Stimulated activated CD8-positive, alpha-beta memory T cell treated with anti-CD3 and anti-CD28 coated beads, Interleukin-4, amount 100 ng/mL, for 1 hour (primary cell): ENCODE measurements at places on chromosomes 1 and 21.

GRCh38 chr1:60753036-60753900 is 329.1 kb upstream of the NFIA start:
- no peak for DNase-seq

DNA sequence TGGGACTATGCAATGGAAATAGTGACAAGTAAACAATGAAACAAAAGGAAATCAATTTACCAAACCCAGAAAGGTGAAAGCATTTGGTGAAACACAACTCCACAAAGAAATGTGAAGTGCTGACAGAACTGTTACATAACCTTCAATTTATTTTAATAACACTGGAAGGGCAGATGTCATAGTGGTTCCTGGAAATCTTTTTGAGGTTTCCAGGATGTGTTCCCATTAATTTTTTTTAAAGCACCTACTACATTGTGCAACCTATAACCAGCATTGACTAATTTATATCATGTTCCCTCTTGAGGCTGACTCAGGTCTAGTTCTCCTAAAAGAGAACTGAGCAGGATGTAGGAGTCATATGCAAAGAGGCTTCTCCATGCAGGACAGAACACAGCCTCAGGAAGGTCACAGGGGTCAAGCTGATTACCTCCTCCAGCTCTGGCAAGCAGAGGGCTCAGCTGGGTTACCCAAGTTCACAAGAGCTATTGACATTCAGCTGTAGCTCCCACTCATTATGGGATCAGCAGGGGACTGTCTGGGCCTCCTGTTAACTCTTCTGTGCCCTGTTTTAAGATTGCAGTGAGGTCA is 157.1 kb upstream of the NRIP1 start:
- DNase-seq = no peak

- DNase-seq = no peak
These were observed 7.3 kb downstream of the FTCD start for GRCh38 chr21:46148106-46148505.

GRCh38 chr1:22330092-22330759 is 121.4 kb upstream of the ZBTB40 start:
- no peak for DNase-seq

GRCh38 chr1:171948511-171948910 is 107.2 kb downstream of the DNM3 start:
- DNase-seq = no peak

DNA sequence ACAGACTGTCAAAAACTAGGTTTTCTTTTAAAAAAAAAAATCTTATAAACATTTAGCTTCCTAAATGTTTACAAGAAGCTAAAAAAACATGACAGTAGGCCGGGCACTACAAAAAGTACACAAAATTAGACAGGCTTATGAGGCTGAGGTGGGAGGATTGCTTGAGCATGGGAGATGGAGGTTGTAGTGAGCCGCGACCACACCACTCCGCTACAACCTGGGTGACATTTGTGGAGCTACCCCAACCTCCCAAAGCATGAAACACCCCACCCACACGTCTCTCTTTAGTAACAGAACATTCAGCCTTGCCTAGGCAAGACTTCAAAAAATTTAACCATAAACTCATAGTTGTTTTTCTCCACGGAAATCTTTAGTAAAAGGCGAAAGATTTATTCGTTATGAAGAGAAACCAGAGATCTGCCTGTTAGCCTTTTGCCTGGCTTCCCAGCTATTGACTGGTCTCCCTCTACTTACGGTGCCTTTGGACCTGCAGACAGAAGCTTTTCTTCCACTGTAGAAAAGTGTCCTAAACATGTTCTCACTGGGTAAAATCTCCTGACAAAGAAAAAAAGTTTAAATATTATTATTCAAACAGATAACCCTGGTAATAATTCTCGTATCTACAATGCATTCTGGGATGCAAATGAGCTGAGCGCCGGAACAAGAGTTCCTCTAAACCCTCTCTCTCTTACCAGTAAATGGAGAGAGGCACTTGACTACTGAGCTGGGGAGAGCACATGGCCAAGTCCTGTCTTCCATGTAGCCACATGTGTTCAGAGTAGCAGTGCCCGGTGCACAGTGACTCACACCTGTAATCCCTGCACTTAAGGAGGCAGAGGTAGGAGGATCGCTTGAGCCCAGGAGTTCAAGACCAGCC is 9.2 kb downstream of the RNU5D-1 start:
- DNase-seq = no peak

DNA sequence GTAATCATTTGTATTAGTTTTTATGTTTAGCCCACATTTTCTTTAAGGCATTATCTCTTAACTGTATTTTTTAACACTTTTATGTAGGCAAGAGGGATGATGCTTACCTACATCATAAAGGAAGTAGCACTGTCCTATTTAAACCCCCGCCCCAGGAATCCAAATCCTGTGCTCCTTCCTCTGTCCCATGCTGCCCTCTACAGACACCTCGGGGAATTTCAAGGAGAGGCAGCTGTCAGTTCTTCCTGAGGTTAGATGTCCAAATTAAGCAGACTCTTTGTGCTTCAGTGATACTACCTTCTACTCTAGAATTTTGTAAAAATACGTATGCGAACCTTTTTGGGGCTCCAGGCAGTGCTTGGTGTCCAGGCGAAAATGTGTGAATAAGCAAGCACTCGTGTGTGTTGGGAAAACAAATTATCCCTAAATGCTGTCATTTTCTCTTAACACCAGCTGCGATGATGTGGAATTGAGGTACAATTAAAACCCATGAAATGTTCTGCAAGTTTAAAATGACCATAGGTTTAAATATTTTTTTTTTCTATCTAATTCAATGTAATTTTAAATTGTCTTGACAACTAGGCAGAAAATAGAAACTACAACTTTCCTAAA is 19.2 kb downstream of the CRCT1 start:
- DNase-seq = no peak

- DNase-seq = no peak
These were observed 443.0 kb downstream of the PTPRU start for GRCh38 chr1:29679316-29679715.

GRCh38 chr1:159055181-159055641 is 21.4 kb downstream of the AIM2 start:
- no peak for DNase-seq

DNA sequence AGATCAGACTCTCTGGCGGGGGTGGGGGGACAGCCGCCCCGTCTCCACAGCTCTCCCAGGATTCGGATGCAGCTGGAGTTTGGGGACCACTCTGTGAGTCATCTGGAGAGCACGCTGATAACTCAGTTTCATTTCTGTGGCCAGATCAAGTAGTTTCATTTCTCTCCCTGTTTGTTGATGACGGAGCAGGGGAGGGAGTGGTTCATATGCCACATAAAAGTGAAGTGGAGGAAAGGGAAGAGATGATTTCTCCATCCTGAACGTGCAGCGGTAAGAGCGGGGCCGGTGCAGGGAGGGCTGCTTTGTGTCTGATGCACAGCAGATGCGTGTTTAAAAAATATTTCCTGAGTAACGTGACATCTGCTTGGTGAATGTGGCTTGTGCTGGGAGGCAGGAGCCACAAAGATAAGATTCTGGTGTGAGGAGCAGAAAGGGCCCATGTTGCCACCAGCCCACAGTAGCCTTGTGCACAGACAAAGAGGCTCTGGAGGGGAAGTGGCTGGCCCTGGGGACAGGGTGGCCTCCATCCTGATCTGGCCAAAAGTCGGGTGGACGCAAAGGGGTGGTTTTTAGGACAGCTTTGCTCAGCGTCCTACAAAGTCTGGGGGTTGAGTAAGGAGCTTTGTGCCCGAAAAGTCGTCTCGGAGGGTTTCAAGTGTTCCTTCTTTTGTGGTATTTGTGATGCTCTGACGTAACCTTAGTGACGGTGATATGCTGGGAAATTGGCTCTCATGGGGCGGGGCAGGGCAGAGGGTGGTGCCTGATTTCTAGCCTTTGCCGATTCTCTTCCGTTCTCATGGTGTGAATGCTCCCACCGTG is at the start of gene MX2:
MX2 (plus strand) TSS at position 242 of the 819 bp plus-strand sequence. CDS start 14,880 bp downstream, outside the sequence.
- peak; percentile 65 for DNase-seq

- no peak for DNase-seq
These were observed 17.4 kb upstream of the MYOG start for GRCh38 chr1:203103216-203103615.

GRCh38 chr1:29282924-29283803 is 46.8 kb downstream of the PTPRU start:
- no peak for DNase-seq

GRCh38 chr1:210098356-210098755 is 134.2 kb upstream of the SERTAD4 start:
- no peak for DNase-seq

GRCh38 chr1:24764439-24764838 is 19.2 kb downstream of the CLIC4 start:
- DNase-seq = no peak

- DNase-seq = no peak
These were observed 92.9 kb downstream of the HS2ST1 start for GRCh38 chr1:87007323-87007722.

DNA sequence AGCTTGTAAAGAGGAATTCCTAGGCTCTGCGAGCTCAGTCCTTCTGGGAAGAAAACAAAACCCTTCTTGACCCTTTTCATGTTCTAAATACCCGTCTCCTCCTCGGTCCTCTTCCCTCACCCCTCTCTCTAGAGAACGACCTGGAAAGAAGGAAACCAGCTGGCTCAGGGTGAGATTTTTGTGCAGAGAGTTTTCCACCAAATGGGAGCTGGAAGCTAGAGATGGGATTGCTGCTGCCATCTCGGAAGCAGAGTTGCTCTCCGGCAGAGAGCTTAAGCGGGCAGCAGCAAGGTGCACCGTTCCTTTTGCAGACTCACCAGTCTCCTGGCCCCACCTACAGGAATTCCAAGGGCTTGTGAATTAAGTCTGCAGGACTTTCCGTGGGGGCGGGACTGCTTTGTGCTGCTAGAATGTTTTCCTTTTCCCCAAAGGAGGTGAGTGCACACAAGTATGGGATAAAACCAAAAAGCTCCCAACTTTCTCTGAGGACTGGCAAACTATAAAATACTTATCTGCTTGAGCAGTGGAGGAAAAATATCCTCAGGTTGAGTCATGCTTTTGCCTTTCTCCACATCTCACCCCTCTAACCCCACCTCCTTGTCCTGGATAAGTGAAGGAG is 29.1 kb upstream of the KIAA0040 start:
- no peak for DNase-seq

DNA sequence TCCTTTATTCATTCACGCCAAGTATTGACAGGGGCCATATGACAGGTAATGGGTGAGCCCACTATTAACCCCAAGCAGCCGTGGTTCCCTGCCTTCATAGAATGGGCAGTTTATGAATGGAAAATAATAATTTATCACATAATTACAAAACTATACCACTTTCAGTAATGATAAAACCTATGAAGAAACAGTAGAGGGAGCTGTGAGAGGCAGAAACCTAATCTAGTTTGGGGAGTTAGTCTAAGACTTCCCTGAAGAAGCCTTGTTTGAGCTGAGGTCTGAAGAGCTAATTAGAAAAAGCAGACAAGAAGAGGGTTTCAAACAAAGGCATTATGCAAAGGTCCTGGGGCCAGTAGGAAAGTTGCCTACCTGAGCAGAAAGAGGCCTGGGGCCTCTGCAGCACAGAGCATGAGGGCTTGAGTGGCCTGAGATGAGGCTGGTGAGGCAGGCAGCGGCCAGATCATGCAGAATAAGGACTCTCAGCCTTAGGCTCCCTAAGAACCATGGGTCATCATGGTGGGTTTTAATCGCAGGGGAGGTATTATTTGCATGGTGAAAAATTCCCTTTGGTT is 142.8 kb downstream of the ATG4C start:
- no peak for DNase-seq

- DNase-seq = no peak
These were observed 8.9 kb upstream of the TADA1 start for GRCh38 chr1:166884971-166885370.

DNA sequence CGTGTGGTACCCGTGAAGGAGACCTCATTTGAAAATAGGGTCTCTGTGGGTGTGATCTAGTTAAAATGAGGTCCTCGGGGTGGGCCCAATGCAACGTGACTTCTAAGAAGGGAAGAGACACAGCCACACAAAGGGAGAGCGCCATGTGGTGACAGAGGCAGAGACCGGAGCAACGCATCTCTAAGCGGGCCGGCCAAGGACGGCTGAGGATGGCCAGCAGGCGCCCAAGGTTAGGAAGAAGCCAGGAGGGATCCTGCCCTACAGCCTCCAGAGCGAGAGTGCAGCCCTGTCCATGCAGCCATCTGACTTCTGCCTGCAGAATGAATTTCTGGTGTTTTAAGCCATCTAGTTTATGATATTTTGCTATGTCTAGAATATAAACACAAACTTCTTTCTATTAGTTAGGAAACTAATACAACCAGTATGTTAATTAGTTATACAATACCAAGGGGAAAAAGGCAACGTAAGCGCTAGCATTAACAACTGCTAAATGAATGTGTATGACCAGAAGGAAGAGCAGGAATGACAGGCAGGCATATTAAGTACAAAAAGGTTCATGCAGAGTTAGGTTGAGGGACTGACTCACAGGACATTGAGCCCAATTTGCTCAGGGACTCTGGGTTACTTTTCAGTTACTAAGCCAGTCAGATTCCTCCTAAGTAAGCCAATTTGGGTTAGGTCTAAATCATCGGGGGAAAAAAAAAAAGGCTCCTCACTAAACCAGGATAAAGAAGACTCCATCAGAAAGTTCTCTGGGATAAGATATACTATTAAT is 4.1 kb downstream of the CEP104 start:
- DNase-seq = no peak

- no peak for DNase-seq
These were observed 200.4 kb downstream of the LYPLAL1 start for GRCh38 chr1:219374046-219374566.

DNA sequence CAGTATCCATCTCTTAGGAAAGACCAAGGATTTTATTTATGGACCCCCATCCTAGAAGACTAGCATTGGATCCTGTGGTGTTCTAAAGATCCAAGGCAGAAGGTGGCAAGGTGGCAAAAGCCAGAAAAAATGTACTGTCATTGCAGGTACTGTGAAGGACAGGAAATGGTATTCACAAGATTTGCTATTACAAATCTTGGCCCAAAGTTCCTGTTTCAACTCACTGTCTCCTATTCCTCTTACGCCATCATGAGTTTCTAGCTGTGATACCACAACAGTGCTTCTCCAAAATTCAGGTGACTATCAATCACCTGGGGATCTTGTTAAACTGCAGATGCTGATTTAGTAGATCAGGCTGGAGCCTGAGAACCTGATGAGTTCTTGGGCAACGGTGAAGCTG is 21.4 kb downstream of the ACP6 start:
- DNase-seq = no peak

GRCh38 chr1:203093754-203094410 is 8.1 kb upstream of the MYOG start:
- DNase-seq = no peak

GRCh38 chr1:171754353-171754705 is 12.5 kb upstream of the VAMP4 start:
- no peak for DNase-seq

GRCh38 chr1:39214021-39214713 is 9.7 kb downstream of the MACF1 start:
- DNase-seq = no peak

GRCh38 chr1:66258404-66259105 is 275.4 kb upstream of the SGIP1 start:
- DNase-seq = no peak
